ENCODE measurements at places on chromosomes 1 and 21. TPM values are rescaled to one million over a fixed set of nuclear protein-coding genes. Genes with fewer than 3 reads are reported as not detected.

The SYT2 gene
- total RNA-seq: not detected

GRCh38 chr21:20250337-20250736 is 747.9 kb upstream of the NCAM2 start:
- no peaks in the 10 kb centered on the region for H3K27me3 ChIP-seq
- H3K27ac ChIP-seq: no peak overlapping the region
- no peaks in the 10 kb centered on the region for H3K4me1 ChIP-seq
- no peak for DNase-seq

The KRTAP21-2 gene
- not detected for total RNA-seq

GRCh38 chr1:225772323-225772768 is 5.3 kb upstream of the SRP9 start:
- peaks cover 5% of the 10 kb centered on the region for H3K4me1 ChIP-seq
- DNase-seq: no peak
- H3K36me3 ChIP-seq: no peaks in the 10 kb centered on the region
- H3K27ac ChIP-seq: no peak overlapping the region
- H3K4me3 ChIP-seq: no peak overlapping the region

DNA sequence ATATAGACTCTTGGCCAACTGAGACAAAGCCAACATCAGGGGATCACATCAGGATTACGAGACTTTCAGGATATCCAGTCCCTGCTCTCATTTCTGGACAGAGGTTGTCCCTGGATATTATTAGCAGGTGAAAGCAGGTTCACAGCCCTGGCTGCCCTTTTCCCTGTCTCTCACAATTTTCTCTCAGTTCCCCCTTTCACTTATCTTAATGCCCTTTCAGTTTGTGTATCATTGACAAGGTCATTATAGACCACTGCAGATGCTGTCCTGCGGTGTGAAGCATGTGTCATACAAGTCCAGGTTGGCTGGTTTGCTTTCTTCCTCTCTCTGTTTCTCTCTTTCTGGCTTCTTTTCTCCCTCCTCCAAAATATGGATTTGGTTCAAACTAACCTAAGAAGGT is 2.1 kb upstream of the KLHDC9 start:
- peaks cover 62% of the 10 kb centered on the region for H3K4me1 ChIP-seq
- no peak overlapping the region for H3K4me3 ChIP-seq
- no peak overlapping the region for H3K27ac ChIP-seq
- H3K27me3 ChIP-seq: peaks cover 2% of the 10 kb centered on the region

The CDC7 gene
- total RNA-seq: 23.1 TPM

The RCAN3 gene
- 26.5 TPM for total RNA-seq

GRCh38 chr1:217747156-217747769 is 116.1 kb downstream of the SPATA17 start:
- no peak overlapping the region for H3K27ac ChIP-seq
- no peaks in the 10 kb centered on the region for H3K36me3 ChIP-seq
- no peak for DNase-seq
- no peaks in the 10 kb centered on the region for H3K4me1 ChIP-seq
- H3K27me3 ChIP-seq: no peaks in the 10 kb centered on the region

The C1orf115 gene
- total RNA-seq: not detected
